ENCODE measurements at places on chromosomes 3 and 15.

GRCh38 chr3:72756900-72757299 lies 91.3 kb downstream of the SHQ1 start:
- no peak for DNase-seq

DNA sequence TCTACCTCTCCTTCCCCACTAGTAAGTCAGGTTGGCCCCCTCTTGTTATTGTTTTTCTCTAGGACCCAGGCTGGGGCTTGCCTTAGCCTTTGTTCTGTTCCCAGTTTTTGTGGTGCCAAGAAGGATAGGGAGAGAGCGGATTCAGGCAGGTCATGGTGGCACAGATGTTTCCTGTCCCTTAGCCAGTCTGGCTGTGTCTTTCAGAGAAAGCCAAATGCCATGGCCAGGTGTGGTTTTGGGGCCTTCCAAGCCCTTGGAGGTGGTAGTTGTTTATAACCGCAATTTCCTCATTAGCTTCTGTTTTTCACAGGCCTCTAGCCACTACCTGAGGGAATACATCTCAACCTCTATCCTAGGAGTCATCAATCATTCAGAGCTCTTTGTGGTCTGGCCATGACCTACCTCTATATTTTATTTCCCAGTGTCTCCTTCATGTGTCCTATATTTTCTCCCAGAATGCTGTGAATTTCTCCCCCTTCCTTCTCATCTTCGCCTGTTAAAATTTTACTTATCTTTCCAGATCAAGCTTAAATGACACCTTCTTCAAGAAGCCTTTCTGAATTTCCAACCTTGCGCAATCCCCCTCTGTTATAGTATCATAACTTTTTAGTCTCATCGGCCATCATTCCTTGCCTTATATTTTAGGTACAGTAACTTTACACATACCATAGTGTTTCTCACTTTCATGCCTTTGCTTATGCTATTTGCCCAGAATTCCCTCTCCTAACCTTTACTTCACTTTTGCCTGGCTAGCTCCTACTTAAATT lies 38.2 kb downstream of the TIMP4 start:
- no peak for DNase-seq

DNA sequence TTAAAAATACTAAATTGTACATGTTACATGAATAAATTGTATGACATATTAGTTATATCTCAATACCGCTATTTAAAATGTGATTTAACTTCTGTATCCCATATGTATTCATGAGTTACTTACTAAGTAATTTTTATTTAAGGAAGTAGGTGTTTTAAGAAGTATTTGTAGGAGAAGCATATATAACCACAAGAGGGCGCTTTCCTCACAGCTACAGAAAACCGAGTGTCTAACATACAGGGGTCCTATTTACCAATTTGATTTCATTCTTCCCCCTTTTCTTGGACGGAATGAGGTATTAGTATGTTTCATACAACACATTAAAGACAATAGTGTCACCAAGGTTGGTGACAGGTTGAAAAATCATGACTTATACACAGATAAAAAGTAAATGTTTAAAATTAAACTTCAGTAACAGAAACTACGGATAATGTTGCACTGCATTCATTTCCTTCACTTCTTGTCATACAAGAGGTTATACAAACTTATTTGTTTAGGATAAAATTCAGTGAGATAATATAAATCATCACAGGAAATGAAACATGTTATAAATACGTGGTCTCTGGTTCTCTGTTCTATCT lies 253.6 kb downstream of the MAGI1 start:
- no peak for DNase-seq

- DNase-seq = no peak
These were observed 436.5 kb downstream of the CNTN4 start for GRCh38 chr3:2535206-2535605.

- no peak for DNase-seq
These were observed 15.4 kb upstream of the CX3CR1 start for GRCh38 chr3:39295184-39295775.

- DNase-seq = no peak
These were observed 3.7 kb upstream of the RPP25 start for GRCh38 chr15:74960286-74960685.

DNA sequence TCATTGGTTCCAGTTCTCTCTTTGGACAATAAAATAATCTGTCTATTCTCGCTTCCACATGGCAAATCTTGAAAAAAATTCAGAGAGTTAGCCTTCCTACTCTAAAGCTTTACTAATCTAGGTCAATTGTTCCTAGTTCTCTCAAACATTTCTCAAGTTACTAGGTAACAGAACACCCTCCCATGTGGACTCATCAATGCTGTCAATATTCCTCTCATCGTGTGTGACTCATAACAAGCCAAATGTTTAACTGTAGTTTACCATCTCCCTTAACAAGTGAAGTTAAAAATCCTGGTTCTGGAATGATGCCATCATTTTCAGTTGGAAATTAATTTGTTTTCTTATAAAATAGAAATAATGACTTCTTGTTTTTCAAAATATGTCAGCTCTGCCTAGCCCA lies 438.6 kb downstream of the ROBO1 start:
- DNase-seq = no peak

GRCh38 chr3:157671656-157672055 lies 168.4 kb upstream of the VEPH1 start:
- no peak for DNase-seq

GRCh38 chr3:78402720-78403119 lies 1362.8 kb downstream of the ROBO2 start:
- no peak for DNase-seq

- DNase-seq = no peak
These were observed 48.1 kb downstream of the BFSP2 start for GRCh38 chr3:133447750-133448477.

GRCh38 chr3:13028010-13028821 lies 45.0 kb downstream of the IQSEC1 start:
- no peak for DNase-seq

DNA sequence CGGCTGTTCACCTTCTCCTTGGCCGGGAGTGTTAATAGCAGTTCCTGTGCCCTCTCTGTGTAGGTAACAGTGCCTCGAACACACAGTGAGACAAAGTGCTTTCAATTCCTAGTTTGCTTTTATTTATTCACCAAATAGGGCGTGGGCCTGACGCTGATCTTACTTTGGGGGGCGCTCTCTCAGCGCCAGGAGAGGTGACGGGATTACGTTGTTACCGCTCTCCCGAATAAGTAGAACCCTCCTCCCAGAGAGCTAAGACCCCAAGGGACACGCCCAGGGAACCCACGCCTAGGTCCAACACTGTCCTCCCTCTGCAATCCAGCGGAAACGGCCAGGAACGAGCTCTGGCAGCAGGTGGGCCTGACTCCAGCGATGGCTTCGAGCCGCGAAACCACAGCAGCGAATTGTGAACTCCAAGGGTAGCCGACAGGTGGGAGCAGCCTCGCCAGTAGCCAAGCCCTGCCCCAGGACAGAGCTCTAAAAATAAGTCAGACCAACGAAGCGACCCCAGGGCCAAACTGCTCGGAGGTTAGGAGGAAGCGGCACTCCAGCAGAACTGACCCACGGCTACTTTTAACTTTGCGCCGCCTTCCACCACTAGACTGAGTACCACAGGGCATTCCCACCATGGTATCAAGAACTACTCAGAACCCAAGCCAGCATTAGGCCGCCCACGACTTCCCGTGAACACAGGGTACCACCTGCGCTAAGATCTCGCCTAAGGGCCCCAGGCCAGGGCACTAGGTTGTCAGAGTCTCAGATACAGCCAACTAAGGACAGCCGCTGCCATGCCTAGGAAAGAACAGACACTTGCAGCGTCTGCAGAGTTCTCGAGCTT lies 1.6 kb upstream of the SIN3A start:
- peak; percentile 44 for DNase-seq
